ENCODE measurements at places on chromosomes 3 and 15.

DNA sequence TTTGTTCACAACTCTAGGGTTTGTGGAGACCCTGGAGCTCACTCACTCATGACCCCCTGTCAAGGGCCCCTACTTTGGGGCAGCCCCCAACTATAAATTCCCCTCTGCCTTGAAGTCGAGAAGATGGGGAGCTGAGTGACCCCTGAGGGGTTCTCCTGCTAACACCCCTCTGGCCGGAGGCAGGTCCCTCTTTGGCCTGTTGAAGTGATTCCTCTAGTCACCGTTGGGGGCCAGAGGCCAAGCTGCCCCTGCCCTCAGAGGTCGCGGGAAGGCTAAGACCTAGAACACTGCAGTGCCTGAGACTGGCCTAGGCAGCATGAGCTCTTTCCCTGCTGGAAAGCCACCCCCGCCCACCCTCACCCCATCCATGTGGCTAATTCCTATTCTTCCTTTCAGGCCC is 15.4 kb upstream of the SKOR1 start:
- no peak for DNase-seq

DNA sequence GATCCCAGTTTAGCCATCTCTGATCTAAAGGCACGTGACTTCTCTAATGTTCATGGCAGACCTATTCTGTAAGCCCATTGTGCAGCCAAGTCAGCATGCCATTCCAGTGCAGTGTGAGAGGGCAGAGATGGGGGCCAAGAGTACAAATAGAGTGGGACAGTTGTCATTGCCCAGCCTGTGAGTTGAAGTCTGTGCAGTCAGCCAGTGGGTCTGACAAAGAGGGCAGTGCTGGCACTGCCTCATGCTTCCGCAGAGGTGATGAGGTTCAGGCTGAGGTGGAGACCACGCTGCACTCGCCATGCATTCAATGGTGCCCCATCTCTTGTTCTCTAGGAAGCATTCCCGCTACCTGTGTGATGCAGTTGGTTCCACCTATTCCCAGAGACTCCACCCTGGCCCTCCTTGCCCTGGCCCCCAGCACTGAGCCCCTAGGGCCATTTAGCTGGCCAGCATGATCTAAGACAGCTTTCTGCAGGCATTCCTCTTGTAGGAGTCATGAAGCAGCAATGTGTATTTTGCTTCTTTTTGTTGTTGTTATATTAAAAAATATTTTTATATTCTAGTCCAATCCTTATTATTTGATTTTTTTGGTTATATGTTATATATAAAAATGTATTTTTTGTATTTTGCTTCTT is 3.7 kb downstream of the MRAS start:
- no peak for DNase-seq

- DNase-seq, result no peak
Observed at GRCh38 chr3:125767641-125768040, 172.3 kb upstream of the OSBPL11 start.

DNA sequence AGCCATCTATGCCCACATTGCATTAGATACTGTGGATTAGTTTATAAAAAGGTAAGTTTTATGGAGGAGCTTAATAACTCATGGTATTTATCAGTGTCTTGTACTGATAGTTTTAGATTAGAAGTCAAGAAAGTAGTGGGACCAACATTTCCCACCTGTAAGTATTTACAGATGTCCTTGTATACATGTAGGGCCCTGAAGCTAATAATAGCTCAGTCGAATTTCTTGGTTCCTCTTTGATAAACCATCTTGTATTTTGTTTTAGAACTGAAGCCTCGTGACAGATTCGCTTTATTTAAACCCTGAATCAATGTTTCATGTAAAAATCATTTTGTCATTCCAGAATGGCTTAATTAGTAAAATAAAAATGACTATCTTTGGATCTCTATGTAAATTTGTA is 73.4 kb downstream of the CRYBG3 start:
- DNase-seq, result no peak

- no peak for DNase-seq
Observed at GRCh38 chr3:159928666-159929065, 60.0 kb upstream of the IL12A start.

DNA sequence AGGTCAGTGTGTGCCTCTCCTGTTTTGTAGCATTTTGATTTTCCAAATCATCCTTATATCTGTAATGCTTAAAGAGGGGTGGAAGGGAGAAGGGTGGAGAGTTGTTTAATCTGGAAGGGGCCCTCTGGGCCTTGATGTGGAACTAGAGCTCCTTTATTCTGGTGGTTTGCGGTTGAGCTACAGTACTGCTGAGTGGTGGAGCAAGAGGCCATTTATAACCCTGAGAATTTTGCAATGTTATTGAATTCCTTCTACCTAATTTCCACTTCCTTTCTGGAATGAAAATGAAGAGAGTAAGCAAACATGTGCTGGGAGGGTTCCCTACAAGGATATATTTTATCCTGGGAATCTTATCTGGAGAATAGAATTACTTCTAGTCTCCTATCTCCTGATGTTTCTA is 35.3 kb upstream of the TUBGCP5 start:
- DNase-seq, result no peak

- DNase-seq, result no peak
Observed at GRCh38 chr3:160893207-160893606, 137.2 kb downstream of the PPM1L start.

DNA sequence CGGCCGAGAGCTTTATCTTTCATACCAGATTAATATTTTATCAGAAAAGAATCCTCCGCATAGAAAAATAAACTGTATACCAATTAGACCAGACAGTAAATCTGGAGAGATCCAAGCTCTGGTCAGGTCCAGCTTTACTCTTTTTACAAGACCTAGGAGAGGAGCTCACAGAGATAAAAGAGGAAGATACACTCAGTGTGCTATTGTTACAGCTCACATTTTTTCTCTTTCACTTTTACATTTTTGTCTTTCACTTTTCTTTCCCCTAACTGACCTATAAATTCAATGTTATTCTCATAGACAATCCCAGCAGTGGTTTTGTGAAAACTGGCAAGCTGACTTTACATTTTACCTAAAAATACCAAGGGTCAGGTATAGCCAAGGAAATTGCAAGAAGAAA is 55.8 kb downstream of the GUCA1C start:
- no peak for DNase-seq

DNA sequence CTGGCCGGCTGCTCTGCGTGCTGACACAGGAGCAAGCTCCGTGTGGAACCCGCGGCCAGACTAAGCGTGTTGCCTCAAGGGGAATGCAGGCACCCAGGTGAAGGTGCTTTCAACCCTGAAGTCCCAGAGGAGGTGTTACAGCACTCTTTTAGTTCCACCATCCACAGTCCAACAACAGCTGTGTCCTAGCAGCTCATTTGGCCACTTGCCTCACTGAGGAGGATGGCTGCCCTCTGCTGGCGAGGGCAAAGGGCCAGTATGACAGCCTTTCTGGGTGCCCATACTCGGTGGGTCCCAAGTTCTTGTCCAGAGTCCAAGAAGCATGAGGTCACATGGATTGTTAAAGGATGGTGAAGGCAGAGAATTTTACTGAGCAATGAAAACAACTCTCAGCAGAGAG is 87.8 kb downstream of the C3orf85 start:
- DNase-seq, result no peak

- no peak for DNase-seq
Observed at GRCh38 chr3:44363591-44363990, 25.0 kb downstream of the TCAIM start.

Data from stimulated activated CD8-positive, alpha-beta memory T cell treated with anti-CD3 and anti-CD28 coated beads, Interleukin-2, amount 100 ng/mL, for 1 hour (primary cell).